ENCODE measurements at places on chromosomes 3 and 15.

GRCh38 chr3:57805266-57805665 lies 49.2 kb downstream of the SLMAP start:
- no peak for DNase-seq

- no peak for DNase-seq
Observed at GRCh38 chr3:18649666-18650363, 224.7 kb upstream of the SATB1 start.

- no peak for DNase-seq
Observed at GRCh38 chr3:18428991-18429745, 4.0 kb upstream of the SATB1 start.

DNA sequence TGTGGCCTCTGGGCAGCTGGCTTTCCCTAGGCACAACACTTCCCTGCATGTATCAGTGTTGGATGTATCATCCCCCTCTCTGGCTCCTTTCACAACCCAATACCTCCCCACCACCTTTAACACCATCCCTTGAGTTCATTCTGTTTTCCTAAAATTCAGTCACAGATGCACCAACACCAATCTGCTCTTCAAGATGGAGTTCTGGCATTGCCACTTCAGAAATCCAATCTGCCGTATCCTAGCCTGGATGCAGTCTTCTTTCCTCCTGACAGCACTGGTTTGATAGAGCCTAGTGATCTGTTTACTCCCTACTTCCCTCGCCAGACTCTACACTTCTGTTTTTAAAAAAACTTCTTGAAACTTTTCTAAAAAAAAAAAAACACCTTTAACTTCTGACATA lies 21.7 kb downstream of the PXYLP1 start:
- DNase-seq: no peak

GRCh38 chr3:100988080-100988479 lies 5.1 kb downstream of the ABI3BP start:
- DNase-seq: no peak

DNA sequence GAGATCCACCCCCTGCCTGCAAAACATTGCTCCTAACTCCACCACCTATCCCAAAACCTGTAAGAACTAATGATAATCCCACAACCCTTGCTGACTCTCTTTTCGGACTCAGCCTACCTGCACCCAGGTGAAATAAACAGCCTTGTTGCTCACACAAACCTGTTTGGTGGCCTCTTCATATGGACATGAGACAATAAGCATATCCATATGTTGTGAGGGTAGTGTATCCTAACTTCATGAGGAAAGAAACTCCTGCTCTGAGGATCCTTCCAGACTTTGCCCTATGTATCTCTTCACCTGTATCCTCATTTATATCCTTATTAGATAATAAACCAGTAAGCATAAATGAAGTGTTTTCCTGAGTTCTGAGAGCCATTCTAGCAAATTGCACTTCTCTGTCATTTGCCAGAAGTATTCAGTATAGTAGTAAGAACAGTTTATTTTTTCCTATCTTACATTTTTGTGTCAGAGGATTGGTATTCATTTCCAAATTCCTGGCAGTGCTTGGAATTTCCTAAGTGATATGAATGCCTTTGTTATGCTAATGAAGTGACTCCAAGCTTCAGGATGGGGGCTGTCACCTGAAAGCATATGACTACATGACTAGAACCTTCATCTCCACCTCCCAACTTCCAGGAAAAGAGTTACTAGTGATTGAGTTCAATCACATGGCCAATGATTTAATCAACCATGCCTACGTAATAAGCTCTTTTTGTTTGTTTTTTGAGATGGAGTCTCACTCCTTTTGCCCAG lies 30.2 kb downstream of the TTBK2 start:
- no peak for DNase-seq

DNA sequence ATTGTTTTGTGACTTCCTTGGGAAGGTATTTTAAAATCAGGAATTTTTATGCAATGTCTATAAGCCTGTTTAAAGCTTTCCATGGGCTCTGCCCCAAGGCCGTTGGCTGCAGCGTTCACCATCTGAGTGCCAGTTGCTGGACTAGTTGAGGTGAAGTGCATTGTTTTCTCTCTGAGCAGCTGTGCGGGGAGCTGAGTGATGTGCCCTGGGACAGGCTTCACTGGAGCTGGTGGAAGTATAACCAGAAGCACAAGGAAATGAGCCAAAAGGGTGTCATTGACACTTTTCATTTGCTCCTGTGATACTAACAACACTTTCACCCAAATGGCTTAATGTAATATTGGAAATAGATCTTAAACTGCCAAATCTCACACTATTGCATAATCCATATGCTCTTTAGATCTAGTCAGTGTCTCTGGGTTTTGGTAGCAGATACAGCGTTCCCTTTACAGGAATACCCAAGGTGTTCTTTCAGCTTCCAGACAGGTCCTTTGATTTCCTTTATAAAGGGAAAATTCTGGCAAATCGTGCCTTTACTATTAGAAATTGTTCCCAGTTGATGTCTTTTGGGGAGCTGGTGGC lies 29.2 kb downstream of the APH1B start:
- no peak for DNase-seq

DNA sequence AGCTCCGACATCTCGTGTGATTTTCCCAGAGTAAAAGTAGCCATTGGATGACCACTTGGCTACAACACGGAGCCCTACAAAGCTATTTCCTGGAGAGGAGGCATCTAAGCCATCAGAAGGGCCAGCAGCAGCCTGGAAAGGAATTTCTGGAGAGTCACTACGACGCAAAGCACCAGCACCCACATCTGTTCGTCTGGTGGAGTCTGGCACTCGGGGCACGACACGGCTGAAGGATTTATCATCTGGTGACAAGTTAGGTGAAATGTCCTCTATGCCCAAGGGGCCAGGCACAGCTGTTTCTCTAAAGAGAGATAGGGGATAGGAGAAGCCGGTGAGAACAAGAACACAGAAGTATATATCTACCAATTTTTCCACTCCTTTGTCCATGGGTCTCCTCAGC lies 49.5 kb downstream of the TUBGCP4 start:
- no peak for DNase-seq

DNA sequence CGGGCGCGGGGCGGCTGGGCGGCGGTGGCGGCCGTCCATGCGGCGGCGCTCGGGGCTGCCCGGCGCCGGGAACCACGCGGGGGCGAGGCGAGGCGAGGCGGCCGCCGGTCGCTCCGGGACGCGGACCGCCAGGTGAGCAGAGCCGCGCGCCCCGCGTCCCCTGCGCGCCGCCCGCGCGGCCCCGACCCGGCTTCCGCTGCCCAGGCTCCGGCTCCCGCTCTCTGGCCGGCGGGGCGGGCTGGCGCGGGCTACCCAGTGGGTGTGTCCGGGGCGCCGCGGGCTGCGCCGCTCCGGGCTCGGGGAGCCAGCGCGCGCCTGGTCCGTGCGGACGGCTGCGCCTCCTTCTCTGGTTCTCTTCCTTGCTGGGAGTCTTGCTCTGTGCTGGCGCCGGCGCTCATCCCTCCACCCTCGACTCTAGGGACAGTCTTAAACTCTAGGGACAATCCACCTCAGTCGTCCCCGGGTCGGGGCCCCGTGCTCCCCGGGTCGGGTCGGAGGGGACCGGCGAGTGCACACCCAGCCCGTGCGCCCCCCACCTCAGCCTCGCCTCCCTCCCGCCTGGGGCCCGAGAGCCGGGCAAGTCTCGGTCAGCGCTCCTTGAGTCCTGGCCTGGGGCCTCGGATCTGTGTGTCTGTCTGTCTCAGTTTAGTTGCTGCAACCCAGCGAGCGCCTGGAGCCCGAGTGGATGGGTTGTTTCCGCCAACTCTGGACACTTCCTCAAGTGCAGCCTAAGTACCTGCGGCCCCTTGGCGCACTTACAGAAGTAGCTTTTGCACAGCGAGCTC lies 488 bp downstream of the THSD4 start:
- DNase-seq: no peak

DNA sequence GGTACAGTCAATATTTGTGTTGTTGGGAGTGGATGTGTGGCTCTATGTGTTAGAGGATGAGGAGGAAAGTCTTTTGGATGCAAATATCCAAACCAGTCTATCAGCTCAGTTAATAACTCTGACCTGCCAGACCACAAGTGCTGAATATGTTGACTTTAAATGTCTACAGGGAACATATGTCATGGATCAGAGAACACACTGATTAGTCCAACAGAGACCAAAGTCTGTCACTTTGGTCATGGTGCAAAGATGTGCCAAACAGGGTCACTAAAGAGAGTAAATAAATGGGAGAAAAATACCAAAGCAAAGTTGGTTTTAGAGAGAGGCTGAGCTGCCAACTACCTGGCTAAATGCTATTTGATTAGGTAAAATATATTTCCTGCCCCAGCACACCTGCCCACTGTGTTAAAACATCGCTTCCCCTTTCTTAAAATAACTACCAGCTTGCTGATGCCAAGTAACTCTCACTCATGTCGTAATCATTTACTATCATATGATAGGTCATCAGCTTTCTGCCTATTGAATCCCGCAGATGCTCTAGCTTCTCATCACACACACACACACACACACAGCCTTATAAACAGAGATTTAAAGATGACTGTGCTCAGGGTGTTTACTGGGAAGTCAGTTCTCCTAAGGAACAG lies 173.3 kb downstream of the PDZRN3 start:
- DNase-seq: no peak

DNA sequence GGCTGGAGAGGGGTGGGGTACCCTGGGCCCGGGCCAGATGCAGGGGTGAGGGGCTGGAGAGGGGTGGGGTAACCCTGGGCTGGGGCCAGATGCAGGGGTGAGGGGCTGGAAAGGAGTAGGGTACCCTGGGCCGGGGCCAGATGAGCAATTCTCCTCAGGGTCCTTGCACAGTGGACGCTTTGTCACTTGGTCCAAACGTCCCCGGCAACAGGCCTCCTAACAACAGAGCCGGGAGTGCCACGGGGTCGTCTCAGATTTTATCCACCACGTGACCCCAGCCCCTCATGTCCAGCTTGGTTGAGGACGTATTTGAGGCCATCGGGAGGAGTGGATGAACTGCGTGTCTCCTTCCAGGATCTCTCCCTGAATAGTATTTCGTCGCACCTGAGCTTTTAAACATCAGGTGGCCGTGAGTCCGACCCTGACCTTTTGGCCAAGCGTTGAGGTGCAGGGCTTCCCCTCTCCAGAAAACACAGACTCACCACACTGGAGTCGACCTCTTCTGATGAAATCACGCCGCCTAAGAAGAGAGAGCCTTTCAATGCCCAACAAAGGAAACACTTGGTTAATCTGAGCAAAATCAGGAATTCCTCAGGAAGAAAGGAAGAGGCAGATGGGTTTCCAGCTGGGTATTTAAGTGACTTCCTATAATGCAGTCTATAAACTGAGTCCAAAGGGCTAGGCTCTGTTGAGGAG lies 12.8 kb upstream of the LRRC15 start:
- DNase-seq: no peak

GRCh38 chr3:166837535-166837934 lies 542.6 kb downstream of the ZBBX start:
- DNase-seq: no peak

- DNase-seq: no peak
Observed at GRCh38 chr3:157174290-157174648, 14.3 kb upstream of the CCNL1 start.

- DNase-seq: no peak
Observed at GRCh38 chr3:107681396-107681795, 158.6 kb downstream of the BBX start.

GRCh38 chr3:29057326-29057725 lies 223.5 kb upstream of the RBMS3 start:
- no peak for DNase-seq

DNA sequence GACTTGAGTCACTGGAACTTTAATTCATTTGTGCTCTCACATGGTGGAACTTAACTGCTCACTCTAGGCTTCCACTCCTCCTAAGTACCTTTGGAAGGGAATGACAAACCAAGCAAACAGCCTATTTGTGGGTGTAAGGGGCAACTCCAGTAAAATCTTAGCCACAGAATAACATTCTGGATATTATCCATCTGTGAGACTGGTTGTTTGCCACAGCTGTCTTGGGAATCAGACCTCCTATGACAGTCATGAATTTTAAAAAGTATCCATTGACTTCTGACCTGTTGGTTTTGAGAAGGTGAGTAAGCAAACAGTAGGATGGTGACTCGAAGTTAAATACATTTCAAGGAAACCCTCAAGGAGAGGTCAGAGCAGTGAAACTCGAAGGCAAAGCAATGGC lies 147.3 kb upstream of the CDIN1 start:
- no peak for DNase-seq

DNA sequence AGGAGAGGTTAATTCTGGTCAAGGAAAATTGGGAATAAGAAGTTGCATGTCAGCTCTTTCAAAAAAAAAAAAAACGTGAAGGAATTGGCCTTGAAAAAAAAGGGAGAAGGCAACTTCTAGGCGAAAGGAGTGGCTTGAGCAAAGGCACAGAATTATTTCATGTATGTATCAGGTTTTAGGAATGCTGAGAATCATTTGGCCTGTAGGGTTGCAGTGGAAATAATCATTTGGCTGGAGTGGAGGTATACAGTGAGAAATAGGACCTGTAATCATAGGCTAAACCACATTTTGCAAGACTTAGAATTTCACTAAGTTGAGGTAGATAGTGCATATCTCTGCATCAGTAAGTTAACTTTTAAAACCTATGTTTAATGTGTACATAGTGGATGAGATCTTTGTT lies 54.9 kb downstream of the EPHA6 start:
- no peak for DNase-seq

- DNase-seq: no peak
Observed at GRCh38 chr15:57111002-57111401, 192.6 kb downstream of the TCF12 start.

DNA sequence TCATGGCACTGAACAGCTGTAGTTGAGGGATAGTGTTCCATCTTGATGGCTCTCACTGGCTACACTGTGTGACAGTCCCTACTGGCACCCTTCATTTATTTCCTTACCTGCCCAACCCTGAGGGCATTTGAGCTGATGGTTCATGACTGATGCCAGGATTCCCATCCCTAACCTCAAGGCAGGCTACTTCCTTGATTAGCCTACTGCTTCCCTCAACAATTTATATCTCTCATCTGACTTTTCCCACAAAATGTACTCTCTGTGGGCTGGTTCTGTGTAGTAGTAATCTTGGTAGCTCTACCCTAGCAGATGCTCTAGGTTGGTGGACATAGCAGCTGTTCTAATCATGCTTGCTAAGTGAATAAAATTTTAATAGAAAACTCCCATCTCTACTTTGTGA lies 106.0 kb downstream of the THRB start:
- DNase-seq: no peak

DNA sequence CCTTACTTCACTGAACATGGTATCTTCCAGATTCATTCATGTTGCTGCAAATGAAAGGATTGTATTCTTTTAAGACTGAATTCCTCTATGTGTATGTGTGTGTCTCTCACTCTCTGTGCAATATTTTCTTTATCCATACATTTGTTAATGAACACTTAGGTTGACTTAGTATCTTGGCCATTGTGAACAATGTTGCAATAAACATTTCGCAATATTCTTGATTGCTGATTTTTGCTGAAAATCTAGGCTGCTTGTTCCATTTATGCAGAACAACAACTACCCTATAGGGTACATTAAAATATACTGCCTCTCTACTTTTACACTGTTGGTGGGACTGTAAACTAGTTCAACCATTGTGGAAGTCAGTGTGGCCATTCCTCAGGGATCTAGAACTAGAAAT lies 732.4 kb downstream of the CADM2 start:
- no peak for DNase-seq

Measured in caudate nucleus (tissue), 63 donors.